ENCODE measurements at places on chromosomes 2 and 18.

DNA sequence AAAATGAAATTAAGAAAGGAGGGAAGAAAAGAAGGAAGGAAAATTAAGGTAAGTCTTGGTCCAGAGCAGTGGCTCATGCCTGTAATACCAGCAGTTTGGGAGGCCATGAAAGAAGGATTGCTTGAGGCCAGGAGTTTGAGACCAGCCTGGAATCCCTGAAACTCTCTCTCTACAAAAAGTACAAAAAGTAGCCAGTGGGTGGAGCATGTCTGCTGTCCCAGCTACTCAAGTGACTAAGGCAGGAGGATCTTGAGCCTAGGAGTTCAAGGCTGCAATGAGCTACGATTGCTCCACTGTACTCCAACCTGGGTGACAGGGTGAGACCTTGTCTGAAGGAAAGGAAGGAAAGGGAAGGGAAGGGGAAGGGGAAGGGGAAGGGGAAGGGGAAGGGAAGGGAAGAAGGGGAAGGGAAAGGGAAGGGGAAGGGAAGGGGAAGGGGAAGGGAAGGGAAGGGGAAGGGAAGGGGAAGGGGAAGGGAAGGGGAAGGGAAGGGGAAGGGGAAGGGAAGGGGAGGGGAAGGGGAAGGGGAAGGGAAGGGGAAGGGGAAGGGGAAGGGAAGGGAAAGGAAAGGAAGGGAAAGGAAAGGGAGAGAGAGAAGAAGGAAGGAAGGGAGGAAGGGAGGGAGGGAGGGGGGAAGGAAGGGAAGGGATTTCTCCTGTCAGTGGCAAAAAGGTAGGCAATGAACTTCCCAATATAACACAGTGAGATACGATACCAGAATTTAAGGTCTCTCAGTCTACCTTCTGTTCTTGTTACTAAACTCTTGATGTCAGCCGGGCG lies 412.8 kb downstream of the CMPK2 start:
- no peak for DNase-seq

DNA sequence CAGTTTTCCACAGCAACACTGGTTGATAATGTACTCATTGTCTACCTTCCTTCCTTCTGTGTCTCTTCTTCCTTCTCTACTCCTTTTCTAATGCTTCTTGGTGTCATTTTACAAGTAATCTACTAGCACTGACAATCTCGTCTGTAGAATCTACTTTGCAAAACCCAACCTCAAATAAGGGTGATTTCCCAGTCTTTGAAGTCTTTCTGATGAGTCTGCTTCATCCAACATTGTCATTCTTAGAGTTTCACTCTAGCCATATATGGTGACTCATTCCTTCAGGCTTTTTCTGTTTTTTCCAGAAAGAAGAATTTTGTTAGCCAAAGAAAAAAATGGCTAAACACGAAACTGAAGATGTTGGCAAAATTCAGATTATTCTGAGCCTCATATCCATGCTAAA lies 288.7 kb downstream of the MBD2 start:
- DNase-seq, result no peak

GRCh38 chr2:205695460-205695991 lies 13.2 kb downstream of the NRP2 start:
- no peak for DNase-seq

DNA sequence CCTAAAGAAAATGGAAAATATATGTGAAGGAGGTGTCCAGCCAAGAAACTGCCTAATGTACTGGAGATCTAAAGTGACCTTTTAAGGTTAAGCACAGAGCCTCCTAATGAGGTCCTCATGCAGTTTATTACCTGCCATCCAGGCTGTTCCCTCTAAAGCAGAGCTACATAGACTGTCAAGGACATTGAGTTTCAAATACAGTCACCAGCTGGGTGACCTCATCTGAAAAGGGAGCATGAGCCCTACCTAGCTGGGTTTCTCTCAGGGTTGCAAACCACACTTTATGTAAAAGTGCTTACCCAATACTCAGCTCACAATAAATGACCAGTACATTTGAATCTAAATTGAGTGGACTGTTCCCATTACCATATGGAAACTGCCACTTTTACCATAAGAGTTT lies 65.4 kb upstream of the CTNNA2 start:
- DNase-seq, result no peak

DNA sequence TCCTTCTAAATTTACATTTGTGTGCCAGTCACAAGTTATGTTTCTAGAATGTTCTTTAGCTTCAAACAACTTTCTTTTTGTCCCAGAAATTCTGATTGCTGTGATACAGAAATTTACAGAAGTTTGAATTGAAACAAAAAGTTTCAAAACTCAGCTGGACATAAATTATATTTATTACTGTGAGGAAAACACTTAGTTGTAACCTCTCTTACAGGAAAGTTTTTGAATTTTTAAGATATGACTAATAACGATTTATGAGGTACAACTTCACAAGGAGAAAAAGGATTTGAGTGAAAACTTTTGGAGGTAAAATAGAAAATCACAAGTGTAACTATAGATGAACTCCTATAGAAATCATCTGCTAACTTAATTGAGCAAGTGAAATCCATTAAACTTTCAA lies 205.3 kb downstream of the TMEM247 start:
- no peak for DNase-seq

DNA sequence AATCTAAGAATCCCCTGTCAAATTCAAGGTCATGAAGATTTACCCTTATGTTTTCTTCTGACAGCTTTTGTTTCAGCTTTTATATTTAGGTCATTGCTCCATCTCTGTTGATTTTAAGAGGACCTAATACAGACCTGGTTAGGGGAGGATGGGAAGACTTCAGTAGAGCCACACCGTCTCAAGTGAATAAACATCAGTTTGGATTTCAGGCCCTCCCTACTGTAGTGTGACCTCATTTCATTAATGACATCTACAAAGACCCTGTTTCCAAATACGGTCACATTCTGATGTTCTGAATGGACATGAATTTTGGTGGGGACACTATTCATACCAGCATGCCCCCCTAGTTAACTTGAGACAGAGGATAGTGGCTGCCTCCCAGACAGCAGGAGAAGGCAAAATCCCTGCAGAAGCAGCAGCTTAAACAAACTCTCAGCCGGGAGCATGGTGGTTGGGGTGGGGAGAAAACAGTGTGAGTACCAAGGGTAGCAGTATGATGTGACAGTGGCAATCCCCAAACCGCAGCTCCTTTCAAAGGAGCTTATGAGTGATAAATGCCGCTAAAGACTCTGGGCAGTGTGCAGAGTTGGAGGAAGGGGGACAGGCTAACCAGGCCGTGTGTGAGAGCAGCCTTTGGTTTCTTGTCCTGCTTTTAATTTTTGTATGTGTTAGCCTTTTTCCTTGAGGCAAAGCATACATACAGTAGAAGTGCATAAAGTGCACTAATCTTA lies 65.9 kb upstream of the TNP1 start:
- DNase-seq, result no peak

GRCh38 chr2:208820014-208820688 lies 413.6 kb downstream of the PTH2R start:
- DNase-seq, result no peak

GRCh38 chr2:226308986-226309385 lies 490.6 kb downstream of the IRS1 start:
- no peak for DNase-seq

- DNase-seq, result no peak
Observed at GRCh38 chr2:70479816-70480215, 73.8 kb downstream of the TGFA start.

DNA sequence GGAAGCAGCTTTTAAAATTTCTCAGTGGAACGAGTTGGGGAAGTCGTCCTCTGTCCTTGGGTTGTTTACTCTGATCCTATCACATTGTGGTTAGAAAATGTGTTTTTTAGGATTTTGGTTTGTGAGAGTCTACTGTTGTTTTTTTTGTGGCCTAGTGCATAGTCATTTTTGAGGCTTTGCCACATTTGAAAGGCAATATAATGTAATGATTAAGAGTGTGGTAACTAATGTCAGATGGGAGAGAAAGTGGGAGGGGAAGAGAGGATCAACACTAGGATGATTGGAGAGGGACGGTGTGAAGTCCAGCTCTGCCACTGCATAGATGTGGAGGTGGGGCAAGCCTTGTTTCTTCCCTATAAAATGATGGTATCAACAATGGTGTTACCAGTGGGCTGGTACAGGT lies 8.5 kb downstream of the SP140L start:
- DNase-seq, result no peak

DNA sequence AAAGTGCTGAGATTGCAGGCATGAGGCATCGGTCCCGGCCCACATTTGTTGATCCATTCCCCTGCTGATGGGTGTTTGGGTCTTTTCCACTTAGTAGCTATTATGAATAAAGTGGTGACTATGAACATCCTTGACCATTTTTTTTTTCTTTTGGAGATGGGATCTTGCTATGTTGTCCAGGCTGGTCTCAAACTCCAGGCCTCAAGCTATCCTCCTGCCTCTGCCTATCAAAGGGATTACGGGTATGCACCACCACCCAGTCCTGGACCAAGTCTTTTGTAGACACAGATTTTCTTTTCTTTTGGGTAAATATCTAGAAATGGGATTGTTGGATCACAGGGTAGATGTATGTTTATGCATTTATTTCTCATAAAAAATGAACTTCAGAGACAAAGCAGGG lies 1.3 kb upstream of the FAM136A start:
- no peak for DNase-seq

- DNase-seq, result no peak
Observed at GRCh38 chr18:36132756-36133155, 3.1 kb downstream of the ELP2 start.

DNA sequence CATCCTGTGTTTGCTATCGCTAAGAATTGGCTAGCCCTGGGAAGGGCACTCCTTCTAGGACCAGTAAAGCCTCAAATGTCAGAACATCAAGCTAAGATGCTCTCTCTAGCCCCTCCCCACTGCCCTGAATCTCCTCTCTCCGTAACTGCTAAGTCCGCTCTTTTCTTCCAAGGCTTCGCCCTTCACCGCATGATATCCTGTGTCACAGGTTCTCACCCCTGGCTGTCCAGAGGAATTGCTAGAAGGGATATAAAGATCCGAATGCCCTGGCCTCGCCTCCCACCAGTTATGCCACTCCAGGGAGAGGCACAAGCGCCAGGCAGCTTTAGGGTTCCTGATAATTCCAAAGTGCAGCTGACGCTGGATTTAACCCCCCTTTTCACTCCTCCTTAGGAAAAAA lies 17.1 kb upstream of the GPR45 start:
- no peak for DNase-seq

- DNase-seq, result no peak
Observed at GRCh38 chr2:78982638-78983330, 42.7 kb upstream of the REG3G start.

- no peak for DNase-seq
Observed at GRCh38 chr2:35408320-35408719, 947.3 kb upstream of the CRIM1 start.

Data from stimulated activated CD4-positive, alpha-beta T cell treated with anti-CD3 and anti-CD28 coated beads, Interleukin-2, amount 100 ng/mL, for 4 hours (primary cell).